T-cell (primary cell): ENCODE measurements at places on chromosomes 12 and 14. TPM values are rescaled to one million over a fixed set of nuclear protein-coding genes. Genes with fewer than 3 reads are reported as not detected.
A peak's percentile ranks its signal among the peaks of the same experiment; 100 is the strongest.

Gene NR4A1
- 7.3 TPM for total RNA-seq

Gene SYNDIG1L
- 0.73 TPM for total RNA-seq

Gene ZNF385A
- total RNA-seq = 0.90 TPM

DNA sequence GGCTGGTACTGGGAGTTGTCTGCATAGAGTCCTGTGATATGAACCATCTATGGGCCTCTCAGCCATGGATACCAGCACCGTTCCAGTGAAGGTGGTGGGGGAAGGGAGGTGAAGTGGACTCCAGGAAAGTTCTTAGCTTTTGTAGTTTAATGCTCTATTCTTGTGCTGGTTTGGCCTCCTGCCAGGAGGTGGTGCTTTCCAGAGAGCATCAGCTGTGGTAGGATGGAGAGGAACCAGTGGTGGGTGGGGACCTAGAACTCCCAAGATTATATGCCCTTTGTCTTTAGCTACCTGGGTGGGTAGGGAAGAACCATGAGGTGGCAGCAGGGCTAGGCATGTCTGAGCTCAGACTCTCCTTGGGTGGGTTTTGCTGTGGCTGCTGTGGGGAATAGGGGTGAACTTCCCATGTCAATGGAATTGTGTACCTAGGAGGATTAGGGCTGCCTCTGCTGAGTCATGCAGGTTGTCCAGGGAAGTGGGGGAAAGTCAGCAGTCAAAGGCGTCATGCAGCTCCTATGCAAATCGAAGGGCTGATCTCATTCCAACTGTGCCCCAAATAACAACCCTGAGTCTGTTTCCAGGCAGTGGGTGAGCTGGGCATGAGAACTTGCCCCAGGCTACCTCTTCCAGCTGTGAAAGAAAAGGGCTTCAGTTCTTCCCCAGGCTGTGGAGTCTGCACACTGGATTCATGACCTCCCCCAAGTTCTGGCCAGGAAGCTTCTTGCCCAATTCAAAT is 14.2 kb downstream of the GZMH start:
- DNase-seq = no peak

DNA sequence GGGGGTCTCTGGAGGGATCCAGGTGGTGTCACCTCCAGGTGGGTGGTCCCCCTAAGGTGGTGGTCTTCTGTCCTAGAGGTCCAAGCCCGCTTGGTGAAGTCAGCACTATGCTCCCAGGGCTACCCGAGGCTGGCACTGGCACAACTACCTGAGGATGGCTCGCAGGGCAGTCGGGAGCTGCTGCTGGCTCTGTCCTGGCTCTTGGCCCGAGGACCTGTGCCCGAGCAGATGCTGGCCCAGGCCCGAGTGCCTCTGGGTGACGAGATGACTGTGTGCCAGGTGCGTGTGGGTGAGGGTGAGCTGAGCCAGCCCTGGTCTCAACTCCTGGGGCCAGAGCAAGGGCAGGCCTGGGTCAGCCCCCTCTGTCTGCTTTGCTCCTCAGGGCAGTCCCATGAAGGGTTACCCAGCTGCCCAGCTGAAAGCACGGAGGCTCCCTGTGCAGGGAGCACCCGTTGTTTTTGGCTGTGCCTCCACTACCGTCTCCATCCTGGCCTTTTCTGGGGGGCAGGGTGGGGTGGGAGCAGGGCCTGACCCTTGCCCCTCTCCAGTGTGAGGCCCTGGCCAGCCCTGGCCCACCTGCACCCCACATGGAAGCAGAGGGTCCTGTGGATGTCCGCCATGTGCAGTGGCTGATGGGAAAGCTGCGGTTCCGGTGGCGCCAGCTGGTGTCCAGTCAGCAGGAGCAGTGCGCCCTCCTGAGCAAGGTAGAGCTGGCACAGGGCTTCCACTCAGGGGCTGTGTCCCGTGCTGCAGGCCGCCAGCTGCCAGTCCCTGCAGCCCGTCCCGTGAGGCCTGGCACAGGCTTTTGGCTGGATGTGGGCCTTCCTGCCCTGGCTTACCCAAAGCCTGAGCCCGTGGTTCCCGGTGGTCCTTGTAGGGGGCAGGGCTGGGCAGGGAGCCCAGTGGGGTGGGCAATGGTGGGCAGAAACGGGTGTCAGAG is 1.3 kb downstream of the TEDC1 start:
- no peak for DNase-seq

DNA sequence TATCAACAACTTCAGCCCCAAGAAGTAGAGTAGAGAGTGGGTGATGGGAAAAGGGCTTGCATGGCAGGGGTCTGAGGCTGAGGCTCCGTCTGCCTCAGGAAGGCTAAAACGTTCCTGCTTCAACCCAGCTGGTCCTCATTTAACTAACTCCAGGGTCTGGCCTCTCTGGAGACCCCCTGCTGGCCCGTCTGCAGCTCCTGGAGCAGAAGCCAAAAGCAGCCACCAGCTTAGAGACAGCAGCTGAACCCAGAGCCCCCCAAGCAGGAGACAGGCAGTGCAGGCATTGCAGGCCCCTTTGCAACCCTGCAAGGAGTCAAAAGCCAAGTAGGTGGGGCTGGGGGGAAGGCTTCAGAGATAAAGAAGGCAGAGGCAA is 25.1 kb upstream of the LTBP2 start:
- DNase-seq = no peak

DNA sequence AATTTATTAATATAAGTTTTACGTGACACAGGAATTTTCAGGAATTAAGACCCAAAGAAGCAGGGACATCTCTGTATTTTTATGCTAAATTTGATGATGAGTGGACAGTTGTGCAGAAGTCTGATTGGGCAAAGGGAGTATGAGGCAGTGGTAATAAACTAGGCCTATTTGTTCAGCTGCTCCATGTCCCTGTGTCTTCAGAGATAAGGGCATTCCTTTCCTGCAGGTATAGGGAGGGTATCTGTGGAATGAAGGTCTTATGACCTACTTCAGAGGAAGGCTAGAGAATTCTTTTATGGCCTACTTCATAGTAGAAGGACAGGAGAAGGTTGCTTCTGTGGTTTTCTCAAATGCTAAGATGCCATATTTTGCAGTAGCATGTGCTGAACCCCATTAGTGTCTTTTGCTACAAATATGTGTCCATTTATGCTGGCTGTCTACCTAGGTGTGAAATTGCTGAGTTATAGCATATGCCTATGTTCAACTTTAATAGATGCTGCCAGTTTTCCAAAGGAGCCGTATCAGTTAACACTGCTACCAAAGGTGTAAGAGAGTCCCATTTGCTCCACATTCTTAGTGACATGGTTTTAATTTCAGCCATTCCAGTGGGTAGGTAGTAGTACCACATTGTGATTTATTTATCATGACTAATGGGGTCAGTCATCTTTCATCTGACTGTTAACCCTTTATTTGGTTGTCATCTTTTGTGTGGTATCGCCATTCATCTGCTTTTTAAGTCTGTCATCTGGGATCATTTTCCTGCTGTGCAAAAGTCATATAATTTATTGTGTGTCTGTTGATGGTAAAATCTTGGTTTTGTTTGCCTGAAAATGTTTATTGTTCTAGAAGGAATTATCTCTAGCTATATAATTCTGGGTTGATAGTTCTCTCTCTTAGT is 410.7 kb upstream of the RGS6 start:
- DNase-seq = no peak

DNA sequence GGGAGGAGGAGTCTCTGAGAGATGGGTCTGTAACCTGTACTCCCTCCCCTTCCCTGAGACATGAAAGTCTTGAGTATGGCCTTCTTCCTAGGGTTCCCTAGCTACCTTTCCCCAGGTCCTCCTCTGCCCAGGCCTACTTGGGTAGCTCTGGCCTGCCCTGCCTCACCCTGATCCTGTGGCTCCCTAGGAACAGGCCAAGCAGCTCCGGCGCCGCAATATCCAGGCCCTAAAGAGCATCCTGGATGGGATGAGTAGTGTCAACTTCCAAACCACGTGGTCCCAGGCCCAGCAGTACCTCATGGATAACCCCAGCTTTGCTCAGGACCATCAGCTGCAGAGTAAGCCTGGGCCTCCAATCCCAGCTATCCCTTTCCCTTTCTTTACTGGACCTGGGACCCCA is 12.3 kb downstream of the PRPF40B start:
- DNase-seq = no peak

GRCh38 chr12:58247633-58248032 is 306.3 kb downstream of the ATP23 start:
- DNase-seq = no peak

GRCh38 chr14:75566321-75566720 is 12.1 kb upstream of the FLVCR2 start:
- DNase-seq = peak; percentile 37

DNA sequence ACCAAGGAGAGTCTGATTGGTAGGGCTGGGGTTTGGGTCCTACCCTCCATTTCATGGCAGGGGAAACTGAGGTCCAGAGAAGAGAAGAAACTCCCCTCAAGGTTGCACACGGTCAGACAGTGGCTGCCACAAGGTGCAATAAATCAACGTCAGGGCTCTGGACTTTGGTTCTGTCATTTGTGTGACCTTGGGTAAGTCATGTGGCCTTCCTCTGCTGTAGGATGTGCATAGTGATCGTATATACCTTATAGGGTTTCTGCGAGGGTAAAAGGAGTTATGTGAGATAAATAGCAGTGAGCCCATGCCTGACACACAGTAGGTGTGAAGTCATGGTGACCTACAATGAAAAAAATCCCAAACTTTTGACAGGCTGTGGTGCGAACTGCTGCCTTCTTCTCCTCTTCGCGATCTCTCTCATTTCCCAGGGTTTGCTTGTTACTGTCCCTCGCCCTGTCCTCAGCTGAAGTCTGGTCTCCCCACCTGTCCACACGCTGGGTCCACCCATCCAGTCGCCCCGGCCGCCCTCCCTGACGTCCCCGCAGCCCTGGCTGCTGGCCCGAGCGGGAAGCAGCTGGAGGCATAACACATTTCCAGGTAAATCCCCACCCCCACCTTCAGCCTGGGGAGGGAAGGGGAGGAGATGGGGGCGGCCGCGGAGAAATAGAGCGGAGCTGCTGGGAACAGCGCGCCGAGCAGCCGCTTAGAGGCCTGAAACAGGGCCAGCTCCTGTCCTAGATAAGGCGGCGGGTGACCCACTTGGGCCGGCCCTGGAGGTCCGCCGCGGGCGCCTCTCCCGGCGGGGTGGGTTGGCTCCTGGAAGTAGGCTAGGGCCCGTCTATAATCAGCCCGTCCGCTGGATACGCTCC is 1.8 kb upstream of the FAM222A start:
- DNase-seq = no peak

DNA sequence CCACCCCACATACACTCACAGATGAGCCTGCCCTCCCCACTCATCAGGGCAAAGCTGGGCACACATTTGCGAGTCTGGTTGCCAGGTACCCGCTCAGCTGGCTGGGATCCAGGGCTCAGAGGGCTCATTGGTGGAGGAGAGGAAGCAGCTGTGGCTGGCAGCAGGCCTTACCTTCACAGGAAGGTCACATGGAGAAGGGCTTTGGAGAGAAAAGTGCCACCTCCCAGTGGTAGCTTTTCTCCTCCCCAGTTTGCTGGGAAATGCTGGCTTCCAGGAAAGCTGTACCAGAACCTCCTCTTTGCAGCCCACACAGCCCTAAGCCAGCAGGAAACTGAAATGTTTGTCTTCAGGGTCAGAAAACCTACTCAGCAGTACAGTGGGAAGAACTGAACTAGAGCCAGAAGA is 55.6 kb downstream of the LGMN start:
- peak; percentile 40 for DNase-seq
